ENCODE measurements at places on chromosomes 4 and X.

DNA sequence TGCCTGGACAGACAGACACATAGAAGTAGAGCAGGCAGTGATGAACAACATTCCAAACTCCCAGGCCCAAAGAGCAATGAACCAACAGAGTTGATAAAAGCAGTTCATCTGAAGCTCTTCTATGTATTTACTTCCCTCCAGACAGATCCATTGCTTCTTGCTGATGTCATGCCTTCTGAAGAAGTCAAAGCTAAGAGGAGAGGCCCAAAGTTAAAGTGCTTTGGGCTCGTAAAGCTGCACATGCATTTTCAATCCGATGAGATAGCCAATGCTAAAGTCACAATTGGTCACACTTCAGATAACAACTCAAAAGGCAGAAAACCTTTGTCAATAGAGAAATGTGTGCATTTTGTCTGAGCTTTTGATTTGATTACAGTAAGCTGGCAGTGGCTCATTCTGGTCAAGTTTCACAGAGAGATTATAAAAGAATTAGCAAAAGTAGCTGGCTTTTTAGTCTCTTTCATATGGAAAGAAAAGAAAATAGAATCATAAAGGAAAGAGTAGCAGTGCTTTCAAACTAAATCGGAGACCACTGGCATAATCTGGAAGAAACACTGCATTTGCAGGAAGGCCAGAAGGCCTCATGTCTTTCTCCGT is 82.0 kb downstream of the GPC4 start:
- no peak for DNase-seq

DNA sequence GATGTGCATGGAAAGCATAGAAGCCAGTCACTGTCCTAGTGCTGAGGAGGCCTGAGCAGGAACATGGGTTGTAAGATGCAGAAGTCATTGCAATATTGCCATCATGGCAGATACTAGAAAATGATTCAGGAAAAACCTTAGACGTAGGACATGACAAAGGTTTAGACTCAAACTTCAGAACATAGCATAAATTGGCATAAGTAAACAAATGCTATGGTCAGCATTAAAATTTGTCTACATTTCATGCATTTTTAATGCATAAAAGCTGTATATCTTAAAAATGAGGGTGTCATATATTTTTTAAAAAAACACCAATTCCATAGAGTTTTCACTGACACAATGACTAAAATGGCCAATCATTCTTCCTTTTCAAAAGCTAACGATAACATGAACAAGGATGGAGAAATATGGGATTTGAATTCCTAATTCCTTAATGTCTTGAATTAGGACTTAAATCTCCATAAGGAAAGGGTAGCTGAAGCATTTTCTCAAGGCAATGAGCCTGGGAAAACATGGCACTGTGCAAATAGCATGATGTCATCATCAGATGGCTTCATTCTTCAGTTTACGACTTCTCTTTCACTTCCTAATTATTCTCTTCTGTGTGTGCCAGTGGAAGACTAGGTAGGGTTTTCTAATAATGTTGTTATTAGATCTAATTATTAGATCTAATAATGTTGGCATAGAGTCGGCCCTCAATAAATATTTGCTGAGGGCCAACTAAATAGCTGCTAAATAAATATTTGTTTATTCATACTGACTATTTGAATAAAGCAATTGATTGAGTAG is 125.1 kb upstream of the FRG1 start:
- no peak for DNase-seq

GRCh38 chr4:82818664-82819662 is 20.4 kb upstream of the SCD5 start:
- DNase-seq: no peak

DNA sequence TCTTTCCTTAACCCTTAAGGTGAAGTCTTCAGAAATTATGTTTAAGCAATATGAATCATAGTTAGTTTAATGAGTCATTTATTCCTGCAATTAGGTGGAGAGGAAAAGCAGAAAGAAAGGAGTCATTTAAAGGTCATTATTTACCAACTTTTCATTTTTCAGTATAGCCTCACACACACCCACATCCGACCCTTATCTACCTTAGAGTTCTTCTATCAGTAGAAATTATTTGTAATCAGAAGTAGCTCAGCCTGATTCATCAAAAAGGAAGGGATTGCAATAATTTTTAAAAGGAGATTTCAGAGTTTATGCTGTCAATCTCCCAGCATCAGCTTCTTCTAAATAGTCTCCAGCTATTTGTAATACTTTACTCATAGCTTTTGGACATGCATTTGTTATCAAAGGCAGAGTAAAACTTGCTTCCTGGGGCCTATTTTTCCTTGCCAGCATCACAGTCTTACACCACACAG is 5.9 kb downstream of the ANXA10 start:
- DNase-seq: no peak

DNA sequence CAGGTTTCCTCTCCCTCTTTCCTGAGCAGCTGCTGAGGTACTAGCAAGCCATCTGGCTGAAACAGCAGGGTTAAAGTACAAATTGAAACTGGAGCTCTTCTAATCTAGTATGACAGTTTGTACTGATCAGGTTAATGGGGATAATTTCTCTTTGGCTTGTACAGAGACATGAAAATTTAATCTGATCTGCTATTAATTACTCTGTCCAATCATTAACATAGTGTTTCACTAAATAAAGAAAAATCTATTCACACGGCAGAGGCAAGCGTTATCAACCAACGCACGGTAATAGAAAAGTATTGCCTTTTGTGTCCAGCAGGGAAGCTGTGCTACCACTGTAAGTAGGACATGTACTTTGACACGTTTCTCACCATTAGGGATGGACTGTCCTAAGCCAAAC is 71.1 kb downstream of the IGSF1 start:
- no peak for DNase-seq

GRCh38 chr4:141410839-141411238 is 190.1 kb downstream of the ZNF330 start:
- DNase-seq: no peak

DNA sequence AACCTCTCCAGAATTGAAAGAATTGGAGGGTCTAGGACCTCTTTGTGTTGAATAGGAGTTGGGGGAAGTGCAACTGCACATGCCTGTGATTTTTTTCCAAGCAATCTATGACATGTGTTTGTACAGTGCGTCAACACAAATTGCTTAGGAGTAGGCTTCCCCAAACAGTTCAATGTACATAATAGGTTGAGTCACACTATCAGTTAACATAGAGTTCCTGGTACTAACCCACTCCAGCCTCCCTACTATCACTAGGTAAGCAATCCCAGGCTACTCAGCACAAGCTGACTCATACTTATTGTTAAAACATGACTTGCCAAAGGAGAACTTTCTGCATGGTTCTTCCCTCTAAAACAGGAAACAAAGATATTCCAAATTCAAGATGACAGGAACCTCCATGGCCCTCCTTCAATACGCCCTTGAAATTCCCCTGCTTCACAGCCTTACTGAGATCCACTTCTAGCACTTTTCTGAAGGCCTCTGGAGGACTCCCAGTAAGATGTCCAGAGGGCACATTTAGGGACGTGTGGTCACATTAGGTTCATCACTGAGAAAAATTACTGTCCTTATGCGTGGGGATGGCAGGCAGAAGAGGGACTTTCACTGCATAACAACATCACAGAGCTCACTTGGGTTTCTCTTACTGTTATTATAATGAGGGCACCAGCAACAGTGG is 8.4 kb upstream of the VSIG1 start:
- DNase-seq: no peak

DNA sequence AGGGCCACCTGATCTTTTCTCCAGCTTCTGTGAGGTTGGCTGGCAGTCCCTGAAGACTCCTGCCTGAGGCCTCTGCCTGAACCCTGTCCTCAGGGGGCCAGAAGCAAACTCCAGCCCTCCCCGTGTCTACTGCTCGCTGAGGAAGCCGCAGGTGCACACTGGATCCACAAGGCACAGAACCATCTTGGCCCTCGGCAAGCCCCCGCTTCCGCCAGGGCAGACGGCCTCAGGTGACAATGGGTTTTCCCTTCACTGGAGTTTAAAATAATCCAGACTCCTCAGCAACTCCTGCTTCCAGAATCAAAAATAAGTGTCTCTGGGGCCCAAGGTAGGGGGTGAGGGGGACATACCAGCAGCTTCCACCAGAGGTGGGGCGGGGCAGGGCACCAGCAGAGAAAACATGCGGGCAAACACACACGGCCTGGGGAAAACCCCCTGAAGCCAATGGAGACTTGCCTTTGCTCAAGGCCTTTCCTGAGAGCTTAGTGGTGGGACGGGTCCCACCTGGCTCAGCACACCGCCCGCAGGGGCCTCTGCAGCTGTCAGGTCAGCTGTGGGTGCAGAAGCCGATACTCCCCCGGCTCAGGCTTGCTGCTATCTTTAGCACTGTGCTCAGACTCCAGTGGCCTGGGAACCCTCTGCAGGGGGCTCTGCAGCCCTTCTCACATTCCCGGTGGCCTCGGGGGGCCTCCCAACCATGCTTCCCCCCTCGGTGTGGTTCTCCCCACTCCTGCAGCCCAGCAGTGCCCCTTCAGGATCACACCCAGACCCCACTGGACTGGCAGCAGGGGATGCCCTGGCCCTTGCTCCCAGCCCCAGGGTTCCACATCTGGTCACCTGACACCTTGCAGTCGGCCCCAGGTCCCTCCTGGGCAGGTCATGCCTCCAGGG is 1.9 kb downstream of the MYL5 start:
- no peak for DNase-seq

DNA sequence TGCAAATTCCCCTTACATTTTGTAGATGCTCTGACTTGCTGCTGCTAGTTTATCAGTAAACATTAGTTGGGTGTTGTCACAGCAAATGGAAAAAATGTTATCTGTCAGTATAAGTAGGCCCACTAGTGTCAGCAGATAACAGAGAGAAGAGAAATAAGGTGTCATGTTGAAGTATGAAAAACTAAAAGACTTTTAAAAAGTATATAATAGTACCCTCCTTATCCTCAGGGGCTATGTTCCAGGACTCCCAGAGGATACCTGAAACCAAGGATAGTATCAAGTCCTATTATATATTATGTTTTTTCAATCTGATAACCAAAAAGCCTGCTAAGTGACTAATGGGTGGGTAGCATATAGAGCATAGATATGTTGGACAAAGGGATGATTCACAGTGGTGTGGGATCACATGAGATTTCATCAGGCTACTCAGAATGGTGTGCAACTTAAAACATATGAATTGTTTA is 11.6 kb upstream of the BMP2K start:
- no peak for DNase-seq

GRCh38 chrX:69022430-69022829 is 142.8 kb downstream of the PJA1 start:
- no peak for DNase-seq

GRCh38 chr4:57075367-57075766 is 34.8 kb downstream of the IGFBP7 start:
- DNase-seq: no peak

GRCh38 chr4:126708716-126709115 is 924.0 kb upstream of the INTU start:
- DNase-seq: no peak

Measured in stimulated activated CD8-positive, alpha-beta memory T cell treated with anti-CD3 and anti-CD28 coated beads, Interleukin-7, amount 100 ng/mL, for 48 hours (primary cell).